ENCODE measurements at places on chromosomes 12 and 14.

- DNase-seq, result no peak
Measured at GRCh38 chr12:102350070-102350469, 130.3 kb downstream of the IGF1 start.

DNA sequence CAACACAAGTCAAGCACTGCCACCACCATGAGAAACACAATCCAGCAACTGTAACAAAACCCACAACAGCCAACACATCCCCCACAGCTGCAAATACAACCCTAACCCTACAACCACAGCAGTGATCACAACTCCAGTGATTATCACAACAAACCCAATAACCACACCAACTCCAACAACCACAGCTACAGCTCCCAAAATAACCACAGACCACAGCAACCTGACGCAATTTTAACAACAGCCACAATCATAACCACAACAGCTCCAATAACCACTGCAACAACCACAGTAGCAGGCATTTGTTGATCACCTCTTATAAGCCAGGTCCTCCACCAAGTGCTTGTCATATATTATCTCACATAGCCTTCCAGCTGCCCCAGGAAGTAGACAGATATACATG is 42.2 kb upstream of the FAM181A start:
- DNase-seq, result no peak

DNA sequence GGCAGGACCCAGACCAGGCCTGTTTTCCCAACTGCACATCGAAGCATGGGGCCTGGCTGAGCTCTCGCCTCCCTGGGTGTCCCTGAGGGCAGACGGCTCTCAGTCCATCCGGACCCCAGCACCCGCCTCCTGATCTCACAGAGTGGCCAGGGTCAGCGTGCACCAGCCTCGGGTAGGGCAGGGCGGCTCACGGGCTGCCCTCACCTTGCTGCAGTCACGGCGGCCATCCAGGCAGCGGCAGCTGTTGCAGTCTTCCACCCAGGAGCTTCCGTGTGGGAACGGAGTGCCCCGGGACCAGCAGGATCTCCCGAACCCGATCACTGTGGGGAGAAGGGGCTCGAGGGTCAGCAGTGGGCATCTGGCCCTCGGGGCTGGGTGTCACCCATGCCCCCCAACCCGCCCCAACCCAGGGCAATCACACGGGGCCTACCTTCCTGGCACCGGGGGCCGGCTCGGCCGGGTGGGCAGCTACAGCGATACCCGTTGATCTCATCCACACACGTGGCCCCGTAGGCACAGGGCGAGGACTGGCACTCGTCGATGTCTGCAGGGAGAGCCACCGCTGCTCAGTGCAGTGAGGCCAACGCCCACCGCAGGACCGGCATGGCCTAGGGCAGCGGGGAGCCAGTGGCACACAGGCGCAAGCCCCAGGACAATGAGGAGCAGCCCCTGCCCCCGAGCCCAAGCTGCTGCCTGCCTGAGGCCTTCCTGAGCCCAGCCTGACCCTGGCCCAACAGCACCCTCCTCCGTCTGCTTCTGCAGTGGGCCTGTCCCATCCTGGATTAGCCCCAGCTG is 22.2 kb downstream of the JAG2 start:
- DNase-seq, result no peak

- no peak for DNase-seq
Measured at GRCh38 chr12:84085046-84085445, 827.6 kb downstream of the SLC6A15 start.

- no peak for DNase-seq
Measured at GRCh38 chr14:95007921-95008320, 149.4 kb downstream of the DICER1 start.

- no peak for DNase-seq
Measured at GRCh38 chr12:6560501-6561205, 4.8 kb upstream of the IFFO1 start.

GRCh38 chr12:31588976-31589375 is 2.0 kb downstream of the DENND5B start:
- DNase-seq, result peak; percentile 22

DNA sequence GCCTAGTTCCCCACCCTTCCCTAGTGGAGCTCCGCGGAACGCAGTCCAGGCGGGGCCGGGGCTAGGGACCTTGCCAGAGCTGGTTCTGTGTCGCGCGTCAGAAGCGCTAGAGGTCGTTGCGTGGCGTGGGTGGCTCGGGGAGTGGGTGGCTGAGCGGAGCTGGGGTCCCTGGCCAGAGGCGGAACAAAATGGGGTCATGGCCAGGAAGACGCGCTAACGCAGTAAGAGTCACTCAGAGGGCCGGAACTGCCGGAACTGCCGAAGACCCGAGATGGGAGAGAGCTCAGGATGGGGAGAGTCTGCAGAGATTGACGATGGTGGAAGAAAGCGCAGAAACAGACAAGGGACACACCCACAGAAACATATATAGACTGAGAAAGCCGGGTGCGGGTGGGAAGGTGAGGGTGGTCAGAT is 4.8 kb downstream of the DGKA start:
- no peak for DNase-seq

DNA sequence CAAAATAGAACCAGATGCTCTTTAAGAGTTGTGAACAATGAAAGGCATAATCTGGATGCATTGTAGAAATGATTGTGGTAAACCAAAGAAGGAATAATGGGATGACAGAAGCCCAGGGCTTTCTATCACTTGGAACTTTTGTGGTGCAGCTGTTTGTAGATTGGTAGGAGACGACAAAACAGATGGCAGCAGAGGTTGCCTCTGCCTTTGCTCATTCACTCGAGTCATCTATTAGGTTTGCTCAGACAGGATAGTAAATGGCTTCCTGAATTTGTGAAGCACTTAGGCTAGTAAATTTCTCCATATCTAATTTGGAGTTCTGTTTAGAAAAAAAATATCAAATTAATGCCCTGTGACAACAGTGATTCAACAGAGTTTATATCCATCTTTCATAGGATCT is 78.4 kb downstream of the FGD4 start:
- DNase-seq, result peak; percentile 44

DNA sequence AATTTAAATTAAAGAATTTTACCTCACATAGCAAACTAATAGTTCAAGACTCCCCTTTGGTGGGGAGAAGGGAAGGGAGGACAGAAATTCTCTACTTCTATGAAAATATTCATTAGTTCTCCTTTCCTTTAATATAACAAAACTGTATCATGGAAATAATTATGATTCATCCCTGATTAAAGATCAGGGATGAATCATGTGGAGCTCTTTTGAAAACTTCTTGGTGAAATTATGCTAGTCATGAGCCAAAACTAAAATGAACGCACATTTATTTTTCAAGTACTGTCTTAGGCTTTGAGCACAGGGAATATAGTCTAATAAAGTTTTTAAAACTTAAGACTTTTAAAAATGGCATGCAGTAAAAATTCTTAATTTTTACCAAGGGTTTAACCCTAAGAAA is 17.1 kb downstream of the TMBIM4 start:
- DNase-seq, result no peak

- no peak for DNase-seq
Measured at GRCh38 chr14:49612671-49613070, 7.8 kb downstream of the RPL36AL start.

DNA sequence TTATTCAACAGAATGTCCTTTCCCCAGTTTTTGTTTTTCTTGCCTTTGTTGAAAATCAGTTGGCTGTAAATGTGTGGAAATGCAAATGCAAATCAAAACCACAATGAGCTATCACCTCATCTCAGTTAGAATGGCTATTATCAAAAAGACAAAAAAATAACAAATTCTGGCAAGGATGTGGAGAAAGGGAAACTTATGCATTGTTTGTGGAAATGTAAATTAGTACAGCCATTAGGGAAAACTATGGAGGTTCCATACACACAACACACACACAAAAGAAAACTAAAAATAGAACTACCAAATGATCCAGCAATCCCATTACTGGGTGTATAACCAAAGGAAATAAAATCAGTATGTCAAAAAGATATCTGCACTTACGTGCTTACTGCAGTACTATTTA is 518.8 kb upstream of the ATXN7L3B start:
- DNase-seq, result no peak

DNA sequence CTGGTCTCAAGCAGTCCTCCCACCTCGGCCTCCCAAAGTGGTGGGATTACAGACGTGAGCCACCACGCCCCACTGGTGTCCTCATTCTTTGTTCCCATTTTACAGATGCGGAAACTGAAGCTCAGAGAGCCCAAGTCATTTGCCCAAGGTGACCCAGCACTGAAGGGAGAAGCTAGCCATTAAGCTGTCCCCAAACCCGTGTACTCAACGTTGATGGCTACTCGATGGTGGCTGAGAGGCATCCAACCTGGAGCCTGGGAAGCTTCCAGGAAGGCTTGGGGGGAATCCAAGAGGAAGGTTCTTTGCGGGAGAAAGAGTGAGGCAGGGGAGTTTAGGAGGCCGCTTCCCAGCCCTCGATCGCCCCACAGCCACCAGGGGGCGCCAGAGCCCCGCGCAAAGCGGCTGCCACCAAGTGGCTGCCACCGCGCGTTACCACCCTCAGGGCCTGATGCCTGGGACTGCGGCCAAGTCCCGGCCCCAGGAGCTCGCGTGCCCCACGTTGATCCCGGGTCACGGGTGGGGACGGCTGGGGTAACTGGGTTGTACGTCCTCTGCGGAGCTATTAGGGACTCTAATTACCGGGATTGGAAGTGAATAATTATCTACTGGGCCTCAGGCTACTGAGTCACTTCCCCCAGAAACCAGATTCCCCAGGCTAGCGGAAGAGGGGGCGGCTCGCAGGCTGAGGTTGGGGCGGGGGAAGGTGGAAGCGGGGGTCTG is 8.8 kb upstream of the SH2B3 start:
- DNase-seq, result peak; percentile 79

- DNase-seq, result no peak
Measured at GRCh38 chr12:130477701-130478100, 140.0 kb downstream of the PIWIL1 start.

DNA sequence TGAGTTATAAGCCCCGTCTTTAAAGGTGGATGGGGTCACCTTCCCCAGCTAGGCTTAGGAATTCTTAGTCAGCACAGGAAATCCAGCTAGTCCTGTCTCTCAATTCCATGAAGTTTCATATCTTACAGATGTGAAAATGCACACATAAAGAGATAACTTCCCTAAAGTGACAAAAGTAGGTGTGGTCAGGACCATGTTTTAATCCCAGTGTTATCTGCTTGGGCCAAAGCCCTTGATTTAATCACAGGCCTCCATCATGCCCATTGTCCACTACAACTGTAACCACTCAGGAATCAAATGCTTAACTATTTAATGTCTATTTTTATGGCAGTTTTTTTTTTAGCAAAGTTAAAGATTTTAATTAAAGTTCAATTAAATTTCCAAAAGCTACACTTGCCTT is 194.4 kb upstream of the BTG1 start:
- DNase-seq, result no peak

Data from astrocyte of the spinal cord (primary cell).